ENCODE measurements at places on chromosomes 3 and 15.

DNA sequence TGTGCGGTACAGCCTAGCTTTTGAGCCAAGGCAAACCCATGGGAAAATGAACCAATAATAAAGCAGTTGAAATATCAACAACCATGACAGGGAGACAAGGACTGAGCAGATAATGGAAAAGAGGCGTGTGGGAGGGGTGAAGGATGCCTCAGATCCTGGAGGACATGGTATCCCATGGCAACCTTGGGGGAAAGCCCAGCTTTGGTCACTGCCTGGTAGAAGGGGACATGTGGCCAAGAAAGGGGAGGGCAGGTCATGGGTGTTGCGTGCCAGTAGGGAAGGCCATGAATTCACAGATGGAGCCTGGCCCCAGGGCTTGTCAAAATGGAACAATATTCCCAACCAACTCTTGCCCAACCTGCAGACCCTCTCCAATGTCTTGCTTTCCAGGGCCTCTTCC, 140.5 kb upstream of the SMAD3 start:
- no peak for DNase-seq

GRCh38 chr3:13550423-13550690, 1.4 kb downstream of the FBLN2 start:
- no peak for DNase-seq

GRCh38 chr3:159637883-159638542, 350.6 kb upstream of the IL12A start:
- no peak for DNase-seq

DNA sequence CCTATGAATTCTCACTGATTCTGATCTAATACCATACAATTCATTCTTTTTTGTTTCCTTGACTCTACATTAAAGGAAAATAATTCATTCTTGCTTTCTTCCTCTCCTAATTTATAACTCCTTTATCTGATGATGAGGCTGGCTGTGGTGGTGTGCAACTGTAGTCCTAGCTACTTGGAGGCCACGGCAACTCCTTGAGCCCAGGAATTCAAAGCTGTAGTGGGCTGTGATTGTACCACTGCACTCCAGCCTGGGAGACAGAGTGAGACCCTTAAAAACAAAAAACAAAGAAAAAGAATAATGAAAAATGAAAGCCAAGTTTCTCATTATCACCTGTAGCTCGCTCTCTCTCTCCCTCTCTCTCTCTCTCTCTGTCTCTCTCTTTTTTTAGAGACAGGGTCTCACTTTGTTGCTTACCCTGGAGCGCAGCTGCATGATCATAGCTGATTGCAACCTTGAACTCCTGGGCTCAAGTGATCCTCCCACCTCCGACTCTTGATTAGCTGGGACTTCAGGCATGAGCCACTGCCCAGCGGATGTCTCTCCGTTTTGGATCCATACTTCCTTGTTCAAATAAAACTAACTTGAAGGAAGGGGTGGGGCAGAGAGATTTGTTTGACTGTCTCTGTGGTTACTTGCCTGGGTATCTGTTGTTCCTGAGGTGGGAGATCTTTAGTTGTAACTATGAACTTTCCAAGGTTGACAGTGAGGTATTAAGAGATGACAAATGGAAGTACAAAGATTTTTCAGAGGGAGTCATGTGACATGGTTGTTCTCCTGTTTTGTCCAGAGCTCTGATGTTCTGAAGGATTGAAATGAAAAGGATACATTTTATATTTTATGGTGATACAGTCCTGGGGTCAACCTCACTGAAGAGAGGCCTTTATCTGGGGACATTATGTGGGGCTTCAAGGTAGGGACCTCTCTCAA, 46.9 kb downstream of the STARD9 start:
- no peak for DNase-seq

- no peak for DNase-seq
These were observed 12.5 kb downstream of the ARPP21 start for GRCh38 chr3:35651851-35652250.

DNA sequence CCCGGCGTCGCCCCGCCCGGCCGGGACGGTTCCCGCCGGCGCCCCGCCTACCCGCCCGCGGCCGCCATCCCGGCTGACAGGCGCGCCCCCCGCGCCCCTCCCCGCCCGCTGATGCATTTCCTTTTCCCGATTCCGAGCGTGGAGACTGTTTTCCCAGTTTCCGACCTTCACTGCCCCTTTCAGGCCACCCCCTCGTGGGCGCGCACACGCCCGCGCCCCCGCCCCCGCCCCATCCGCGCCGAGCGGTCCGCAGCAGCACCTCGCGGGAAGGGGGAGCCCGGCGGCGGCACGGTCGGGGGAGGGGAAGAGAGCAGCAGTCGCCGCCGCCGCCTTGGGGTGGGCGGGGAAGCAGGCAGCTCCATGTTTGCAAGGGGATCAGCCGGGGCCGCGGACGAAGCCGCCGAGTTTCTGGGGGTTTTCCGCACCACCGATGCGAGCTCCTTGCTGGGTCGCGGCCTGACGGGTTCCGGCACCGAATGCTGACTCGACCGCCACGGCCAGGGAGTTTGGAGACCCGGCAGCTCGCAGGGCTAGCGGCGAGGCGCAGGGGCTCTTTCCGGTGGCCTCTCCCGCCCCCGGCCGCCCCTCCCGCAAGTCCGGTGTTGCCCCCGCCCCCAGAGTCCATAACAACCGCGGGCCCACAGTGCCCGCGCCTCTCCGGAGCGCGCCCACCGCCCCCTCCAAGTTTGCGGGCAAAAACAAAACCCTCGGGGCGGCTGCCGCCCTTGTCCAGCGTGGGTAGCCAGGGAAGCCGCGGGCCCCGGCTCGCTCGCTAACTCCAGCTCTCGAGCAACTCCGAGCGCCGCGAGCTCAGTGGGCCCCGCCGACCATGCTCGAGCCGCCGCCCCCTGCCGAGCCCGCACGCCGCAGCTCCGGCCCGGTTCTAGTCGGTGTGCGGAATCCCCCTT, 3.2 kb upstream of the SIN3A start:
- peak; percentile 37 for DNase-seq

GRCh38 chr3:197835509-197835908, 44.5 kb downstream of the LRCH3 start:
- no peak for DNase-seq

- DNase-seq = peak; percentile 79
These were observed at the start of gene THBS1 for GRCh38 chr15:39580485-39581241. TSS of gene THBS1 (plus strand) at chr15:39581079. CDS start at chr15:39581858, 779 bp downstream.

GRCh38 chr15:64870353-64870752, 28.6 kb downstream of the PLEKHO2 start:
- DNase-seq = no peak

GRCh38 chr3:183554377-183554776, 1.1 kb downstream of the KLHL6 start:
- no peak for DNase-seq

DNA sequence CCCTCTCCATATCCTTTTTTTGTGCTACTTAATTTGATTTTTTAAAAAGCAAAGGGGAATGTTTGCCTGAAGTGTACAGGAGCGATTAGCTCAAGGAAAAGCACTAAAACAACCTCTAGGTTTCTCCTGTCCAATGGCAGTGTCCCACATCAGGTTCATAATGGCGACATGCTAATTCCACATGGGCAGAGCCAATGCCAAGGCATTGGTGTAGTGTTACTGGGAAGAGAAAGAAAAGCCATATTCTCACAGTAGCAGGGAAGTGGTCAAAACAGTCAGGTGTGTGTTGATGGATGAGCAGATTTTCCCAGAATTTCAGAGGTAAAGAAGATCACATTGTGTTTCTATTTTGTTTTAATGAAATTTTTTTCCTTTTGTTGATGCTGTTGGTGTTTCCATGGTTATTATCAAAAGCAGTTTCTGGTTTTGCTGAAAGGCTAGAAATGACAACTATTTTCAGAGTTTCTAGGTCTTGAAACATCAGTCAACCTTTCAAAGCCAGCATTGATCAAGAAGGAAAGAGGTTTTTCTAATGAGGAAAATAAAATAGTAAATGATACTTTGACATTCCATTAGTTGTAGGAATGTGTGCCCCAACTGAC, 65.2 kb downstream of the FNDC3B start:
- peak; percentile 67 for DNase-seq

DNA sequence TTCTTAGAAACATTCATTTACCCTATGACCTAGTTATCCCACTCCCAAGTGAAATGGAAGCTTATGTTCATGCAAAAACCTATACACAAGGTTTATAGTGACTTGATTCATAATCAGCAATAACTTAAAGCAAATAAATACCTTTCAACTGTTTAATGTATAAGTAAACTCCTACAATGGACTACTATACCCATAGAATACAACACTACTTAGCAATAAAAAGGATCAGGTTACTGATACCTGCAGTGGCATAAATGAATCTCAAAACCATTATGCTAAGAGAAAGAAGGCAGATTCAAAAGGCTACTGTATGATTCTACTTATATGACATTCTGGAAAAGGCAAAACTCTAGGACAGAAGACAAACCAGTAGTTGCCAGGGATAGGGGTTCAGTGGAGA, 8.3 kb upstream of the POLR2M start:
- no peak for DNase-seq

GRCh38 chr3:74789111-74789510, 174.7 kb upstream of the CNTN3 start:
- no peak for DNase-seq

- DNase-seq = no peak
These were observed 49.6 kb downstream of the ISG20 start for GRCh38 chr15:88688394-88688933.

DNA sequence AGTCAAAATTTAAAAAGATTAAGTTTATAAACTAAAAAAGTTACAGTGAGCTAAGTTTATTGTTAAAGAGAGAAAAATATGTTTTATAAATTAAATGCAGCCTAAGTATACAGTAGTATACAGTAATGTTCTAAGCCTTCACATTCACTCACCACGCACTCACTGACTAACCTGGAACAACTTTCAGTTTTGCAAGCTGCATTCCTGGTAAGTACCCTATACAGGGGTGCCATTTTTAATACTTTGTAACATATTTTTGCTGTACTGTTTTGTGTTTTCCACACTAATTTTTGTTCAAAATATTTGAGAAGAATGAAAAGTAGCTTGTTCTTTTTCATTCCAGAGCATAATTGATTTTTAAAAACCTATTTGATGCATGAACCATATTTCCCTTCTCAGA, 524.9 kb downstream of the RBMS3 start:
- DNase-seq = no peak

DNA sequence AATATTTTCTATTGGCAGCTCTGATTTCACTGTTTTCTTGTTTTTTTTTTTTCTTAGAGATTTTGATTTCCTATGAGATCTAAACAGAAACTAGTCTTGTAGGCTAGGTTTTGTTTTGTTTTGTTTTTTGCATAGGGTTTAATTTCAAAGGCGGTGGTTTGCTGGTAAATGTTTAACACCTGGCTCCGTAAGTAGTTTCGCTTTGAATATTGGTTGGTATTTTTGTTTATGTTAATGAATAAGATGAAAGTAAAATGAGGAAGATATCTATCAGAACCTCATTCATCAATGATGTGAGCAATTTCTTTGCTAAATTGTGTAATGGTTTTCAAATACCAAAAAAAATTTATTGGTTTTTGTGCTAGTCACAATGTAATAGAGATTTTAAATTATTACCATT, 39.7 kb upstream of the TM4SF1 start:
- no peak for DNase-seq

DNA sequence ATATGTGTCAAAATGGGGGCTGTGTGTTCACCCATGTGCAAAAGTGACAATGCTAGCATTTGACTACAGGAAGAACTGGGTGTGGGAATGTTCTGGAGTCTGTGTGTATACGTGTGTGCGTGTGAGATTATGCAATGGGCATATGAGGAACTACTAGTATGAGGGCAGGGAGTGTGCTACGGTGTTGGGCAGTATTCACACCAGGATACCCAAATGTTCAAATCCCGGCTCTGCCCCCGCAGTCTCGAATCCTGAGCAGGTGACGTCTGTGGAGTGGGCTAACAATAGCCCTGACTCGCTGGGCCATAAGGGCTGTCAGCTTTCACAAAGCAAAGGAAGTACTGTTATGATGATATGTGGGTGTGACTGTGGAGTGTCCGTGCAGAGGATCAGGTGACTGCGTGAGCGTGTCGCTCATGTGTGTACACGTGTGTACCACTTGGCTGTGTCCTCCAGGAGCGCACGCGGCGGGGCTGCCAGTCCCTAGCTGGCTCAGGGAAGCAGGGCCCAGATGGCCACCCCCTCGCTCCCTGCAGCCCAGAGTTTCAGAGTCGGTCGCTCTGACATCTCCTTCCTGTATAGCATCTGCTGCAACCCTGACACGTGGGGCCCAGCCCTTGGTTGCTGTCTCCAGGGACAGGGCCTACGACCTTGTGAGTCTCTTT, 27.2 kb downstream of the IQSEC1 start:
- DNase-seq = no peak

DNA sequence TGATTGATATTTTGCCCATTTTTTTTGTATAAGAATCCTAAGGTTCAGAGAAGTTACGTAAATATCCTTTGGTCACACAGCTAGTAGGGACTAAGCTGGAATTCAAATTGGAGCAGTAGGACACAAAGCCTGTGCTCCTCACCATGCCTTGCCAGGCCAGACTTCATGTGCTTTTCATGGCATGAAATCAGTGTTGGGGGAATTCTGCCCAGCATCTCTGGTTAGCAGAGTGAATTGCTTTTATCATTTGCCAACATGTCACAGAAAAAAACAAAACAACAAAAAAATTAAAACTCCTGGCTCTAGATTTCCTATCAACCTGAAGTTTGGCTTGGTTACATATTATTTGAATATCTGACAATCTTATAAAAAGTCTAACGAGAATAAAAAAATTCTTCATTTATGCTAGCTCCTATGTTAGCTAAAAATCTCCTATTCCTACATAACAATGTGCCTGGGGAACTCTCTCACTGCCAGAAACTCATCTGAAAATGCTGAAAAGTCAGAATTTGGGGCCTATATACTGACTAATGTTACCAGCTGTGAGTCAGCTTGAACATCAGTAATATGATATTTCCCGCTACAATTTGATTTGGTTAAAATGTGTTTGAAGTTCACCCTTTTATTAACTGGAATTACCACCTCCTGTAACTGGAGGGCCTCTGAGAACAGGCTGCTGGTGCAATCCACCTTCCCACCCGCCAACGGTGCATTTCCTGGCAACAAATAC, 141.7 kb downstream of the TIGIT start:
- DNase-seq = no peak

GRCh38 chr3:5186858-5187155, 700 bp upstream of the EDEM1 start:
- no peak for DNase-seq

DNA sequence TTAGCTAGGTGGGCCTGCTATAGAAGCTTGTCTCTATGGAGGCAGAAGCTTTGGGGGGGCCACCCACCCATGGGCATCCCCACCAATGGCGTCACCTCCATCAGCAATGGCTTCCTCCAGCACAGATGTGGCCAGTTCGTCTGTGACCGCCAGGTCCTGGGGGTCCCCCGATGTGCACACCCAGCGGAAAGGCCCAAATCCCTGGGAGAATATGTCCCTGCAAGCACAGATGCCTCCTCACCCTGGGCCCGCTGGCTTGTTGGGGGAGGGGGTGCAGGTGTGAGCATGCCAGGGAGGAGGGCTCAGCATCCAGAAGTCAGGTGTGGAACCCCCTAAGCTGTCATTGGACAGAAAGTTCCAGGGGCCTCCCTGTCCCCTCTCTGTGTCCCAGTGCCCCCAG, 19.6 kb downstream of the UROC1 start:
- DNase-seq = no peak

GRCh38 chr3:174858353-174858752, 781 bp upstream of the NAALADL2 start:
- no peak for DNase-seq

All from left renal cortex interstitium (tissue), 4 donors.